ENCODE measurements at places on chromosomes 16 and 17. TPM values are rescaled to one million over a fixed set of nuclear protein-coding genes. Genes with fewer than 3 reads are reported as not detected.

Gene STAC2
- total RNA-seq, result 34.1 TPM

Gene ABCA10
- 8.5 TPM for total RNA-seq

Gene C17orf50
- total RNA-seq, result not detected

Gene SDK2
- total RNA-seq, result 8.3 TPM

Gene TMEM132E
- 12.8 TPM for total RNA-seq

Gene HIC1
- 6.3 TPM for total RNA-seq

Gene HOXB1
- total RNA-seq, result not detected

Gene MYO15B
- 226 TPM for total RNA-seq

Gene ADGRG3
- total RNA-seq, result 0.49 TPM

Gene CACNG1
- total RNA-seq, result 0.41 TPM

Gene LGALS9B
- total RNA-seq, result not detected

Gene KRT32
- total RNA-seq, result not detected

- DNase-seq, result no peak
Observed at GRCh38 chr17:60888812-60889709, 211.4 kb downstream of the BCAS3 start.

- DNase-seq, result no peak
Observed at GRCh38 chr17:9080983-9081382, 59.7 kb downstream of the NTN1 start.

- no peak for DNase-seq
Observed at GRCh38 chr16:17519101-17519955, 48.6 kb upstream of the XYLT1 start.

DNA sequence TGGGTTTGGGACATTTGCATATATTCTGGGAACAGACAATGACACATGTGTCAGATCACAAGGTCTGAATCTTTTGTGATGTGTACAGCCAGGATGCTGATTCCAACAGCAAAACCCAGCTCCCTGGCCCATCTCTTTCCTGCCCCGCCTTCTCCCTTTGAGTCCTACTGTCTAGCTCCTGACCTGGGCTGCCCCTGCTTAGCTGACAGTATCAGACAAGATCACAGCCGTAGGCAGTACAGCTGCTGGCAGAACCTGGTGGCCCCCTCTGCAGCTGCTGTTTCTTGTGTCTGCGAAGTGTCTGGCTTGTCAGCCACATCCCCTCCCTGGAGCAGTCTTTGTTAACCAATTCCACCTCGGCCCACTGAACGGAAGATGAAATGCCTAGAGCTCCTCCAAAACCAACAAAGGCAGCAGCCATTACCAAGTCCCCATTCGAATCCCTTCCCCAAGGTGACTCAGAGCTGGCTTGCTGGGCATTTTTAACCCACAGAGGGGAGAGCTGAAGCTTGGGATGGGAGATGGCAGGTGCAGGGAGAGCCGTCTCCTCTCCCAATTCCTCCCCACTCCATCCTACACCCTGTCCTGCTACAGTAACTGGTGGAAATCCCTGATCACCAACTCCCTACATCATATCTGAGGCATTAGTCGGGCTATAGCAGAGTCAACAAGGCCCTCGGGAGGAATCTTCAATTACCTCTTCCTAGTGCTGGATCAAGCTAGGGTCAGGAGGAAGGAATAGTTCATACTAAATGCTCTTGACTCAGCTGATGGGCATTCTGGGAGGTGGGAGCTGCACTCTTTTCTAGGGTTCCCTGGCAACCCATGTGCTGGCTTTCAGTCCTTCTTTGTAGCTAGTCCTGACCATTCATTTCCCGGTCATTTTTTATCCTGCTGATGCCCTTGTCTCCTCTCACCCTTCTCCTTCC lies 5.8 kb downstream of the PIPOX start:
- DNase-seq, result no peak

- peak; percentile 79 for DNase-seq
Observed at GRCh38 chr17:80866050-80866793, 125.4 kb upstream of the CHMP6 start.

- no peak for DNase-seq
Observed at GRCh38 chr17:66542129-66542966, 239.9 kb downstream of the PRKCA start.

- DNase-seq, result peak; percentile 17
Observed at GRCh38 chr17:45431531-45432404, 902 bp downstream of the ARHGAP27 start.

DNA sequence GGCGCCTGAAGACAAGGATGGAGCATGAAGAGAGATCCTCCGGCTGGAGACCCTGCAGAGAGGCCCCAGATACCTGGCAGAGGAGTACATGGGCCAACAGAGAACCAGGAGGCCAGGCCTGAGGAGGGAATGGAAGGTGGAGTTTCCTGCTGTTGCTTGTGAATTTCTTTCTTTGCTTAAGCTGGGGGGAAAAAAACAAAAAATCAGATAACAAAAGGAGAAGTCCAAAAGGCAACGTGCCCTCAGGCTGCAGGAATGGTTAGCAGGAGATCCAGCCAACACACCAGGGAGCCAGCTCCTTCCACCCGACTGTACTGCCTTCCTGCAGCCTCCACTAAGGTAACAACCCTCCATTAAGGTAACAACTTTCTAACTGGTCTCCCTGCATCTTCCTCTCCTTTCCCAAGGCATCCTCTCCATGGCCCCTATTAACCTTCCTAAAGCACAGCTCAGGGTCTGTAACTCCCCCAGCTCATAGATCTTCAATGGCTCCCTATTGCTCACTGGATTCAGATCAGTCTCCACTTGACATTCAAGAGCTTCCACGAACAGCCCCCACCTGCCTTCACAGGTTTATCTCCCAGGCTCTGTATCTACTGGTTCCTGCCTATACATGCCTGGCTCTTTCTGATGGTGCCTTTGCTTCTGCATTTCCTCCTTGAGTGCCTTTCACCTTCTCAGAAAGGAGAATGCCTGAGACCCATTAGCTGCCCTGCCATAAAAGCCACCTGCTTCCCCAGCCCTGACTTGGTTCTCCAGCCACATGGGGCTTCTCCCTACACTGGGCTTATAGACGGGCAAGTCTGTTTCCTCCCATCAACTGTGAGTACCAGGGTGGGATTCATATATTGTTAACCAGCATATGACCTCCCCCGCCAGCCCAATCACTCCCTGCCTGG lies 725 bp upstream of the ARL5C start:
- DNase-seq, result no peak

- DNase-seq, result no peak
Observed at GRCh38 chr16:87243478-87243877, 73.7 kb downstream of the C16orf95 start.

DNA sequence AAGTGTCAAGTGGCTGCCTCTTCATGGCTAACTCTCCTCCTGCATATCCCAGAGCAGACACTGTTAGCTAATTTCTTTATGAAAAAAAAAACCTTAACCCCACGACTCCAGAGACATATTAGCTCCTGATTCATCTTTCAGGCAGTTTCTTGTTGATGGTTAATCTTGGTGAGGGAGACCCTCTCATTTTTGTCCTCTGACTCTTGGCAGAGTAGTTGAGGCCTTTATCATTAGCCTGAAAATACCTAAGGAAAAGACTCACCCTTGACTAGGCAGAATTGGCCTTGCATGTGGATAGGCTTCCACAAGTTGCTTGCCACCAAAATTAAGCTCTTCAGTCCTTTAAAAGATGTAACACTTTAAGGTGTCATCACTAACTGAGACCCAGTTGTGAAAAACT lies 4.0 kb downstream of the CRYBA1 start:
- no peak for DNase-seq

DNA sequence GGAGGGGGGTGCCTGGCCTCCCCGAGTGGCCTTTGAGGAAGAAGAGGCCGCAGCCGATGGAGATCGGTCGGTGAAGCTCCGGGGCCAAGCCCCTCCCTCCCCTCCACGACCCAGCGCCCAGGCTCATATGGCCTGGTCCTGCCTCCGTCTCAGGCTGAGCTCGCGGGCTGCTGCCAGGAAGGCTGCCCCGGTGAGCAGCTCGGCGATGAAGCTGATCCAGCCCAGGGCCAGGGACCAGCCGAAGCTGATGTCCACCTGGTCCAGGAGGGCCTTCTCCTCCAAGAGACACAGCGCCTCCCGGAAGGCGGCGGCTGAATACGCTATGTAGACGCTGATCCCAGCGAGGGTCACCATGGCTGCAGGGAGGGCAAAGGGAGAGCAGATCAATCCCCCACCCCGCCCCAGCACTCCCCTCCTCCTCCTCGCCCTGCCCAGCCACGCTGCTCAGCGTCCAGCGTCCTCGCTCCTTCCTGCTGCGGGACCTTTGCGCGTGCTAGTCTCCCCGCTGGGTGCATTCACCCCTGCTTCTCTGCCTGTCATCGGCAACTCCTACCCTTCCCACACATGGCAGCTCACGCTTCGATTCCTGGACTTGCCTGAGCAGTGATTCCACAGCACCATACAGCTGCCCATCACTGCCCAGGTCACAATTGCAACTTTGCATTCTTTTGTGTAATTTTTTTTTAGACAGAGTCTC lies 20.5 kb downstream of the TMEM114 start:
- no peak for DNase-seq

GRCh38 chr17:68759343-68760140 lies 158.4 kb upstream of the FAM20A start:
- DNase-seq, result peak; percentile 82

GRCh38 chr16:28567292-28567691 lies 13.6 kb downstream of the SGF29 start:
- no peak for DNase-seq

GRCh38 chr16:67342616-67343015 lies 16.0 kb downstream of the LRRC36 start:
- no peak for DNase-seq
